ENCODE measurements at places on chromosomes 6 and 20.

GRCh38 chr6:106145144-106145543 lies 59.0 kb downstream of the PRDM1 start:
- DNase-seq, result no peak

- DNase-seq, result no peak
These were observed 247.9 kb downstream of the ZFAND3 start for GRCh38 chr6:38067263-38067980.

GRCh38 chr6:82217018-82217586 lies 30.4 kb downstream of the IBTK start:
- DNase-seq, result no peak

- no peak for DNase-seq
These were observed 37.1 kb downstream of the RNF144B start for GRCh38 chr6:18424201-18424600.

DNA sequence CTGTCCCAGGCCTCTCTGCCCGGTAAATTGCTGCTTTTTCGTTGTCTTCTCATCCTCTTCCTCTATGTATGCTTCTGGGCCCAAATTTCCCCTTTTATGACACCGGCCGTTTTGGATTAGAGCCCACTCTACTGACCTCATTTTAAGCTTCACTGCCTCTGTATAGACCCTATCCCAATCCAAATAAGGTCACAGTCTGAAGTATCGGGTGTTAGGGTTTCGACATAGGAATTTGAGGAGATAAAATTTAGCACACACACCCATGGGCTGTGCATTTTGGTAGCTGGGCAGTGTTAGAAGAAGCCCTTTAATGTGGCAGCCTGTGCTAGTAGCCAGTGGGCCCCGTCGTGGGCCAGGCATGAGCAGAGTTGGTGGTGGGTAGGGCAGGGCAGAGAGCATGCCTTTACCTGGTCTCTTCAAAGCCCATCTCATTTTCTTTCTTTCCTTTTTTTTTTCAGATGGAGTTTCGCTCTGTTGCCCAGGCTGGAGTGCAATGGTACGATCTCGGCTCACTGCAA lies 27.9 kb upstream of the EZR start:
- DNase-seq, result no peak

DNA sequence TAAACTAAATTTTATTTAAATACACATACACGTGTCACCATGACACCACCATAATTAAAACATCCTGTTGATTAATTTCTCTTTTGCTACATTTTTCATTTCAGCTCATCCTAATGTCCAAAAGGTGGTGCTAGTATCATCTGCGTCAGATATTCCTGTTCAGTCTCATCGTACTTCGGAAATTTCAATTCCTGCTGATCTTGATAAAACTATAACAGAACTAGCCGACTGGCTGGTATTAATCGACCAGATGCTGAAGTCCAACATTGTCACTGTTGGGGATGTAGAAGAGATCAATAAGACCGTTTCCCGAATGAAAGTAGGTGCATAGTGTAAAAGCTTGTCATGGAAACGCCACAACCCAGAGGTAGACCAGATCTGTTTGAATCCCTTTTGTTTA lies 263.4 kb downstream of the UTRN start:
- DNase-seq, result no peak
